ENCODE measurements at places on chromosomes 3 and 15.

GRCh38 chr3:184133840-184134745, 1.1 kb upstream of the EIF2B5 start:
- DNase-seq: peak; percentile 70

DNA sequence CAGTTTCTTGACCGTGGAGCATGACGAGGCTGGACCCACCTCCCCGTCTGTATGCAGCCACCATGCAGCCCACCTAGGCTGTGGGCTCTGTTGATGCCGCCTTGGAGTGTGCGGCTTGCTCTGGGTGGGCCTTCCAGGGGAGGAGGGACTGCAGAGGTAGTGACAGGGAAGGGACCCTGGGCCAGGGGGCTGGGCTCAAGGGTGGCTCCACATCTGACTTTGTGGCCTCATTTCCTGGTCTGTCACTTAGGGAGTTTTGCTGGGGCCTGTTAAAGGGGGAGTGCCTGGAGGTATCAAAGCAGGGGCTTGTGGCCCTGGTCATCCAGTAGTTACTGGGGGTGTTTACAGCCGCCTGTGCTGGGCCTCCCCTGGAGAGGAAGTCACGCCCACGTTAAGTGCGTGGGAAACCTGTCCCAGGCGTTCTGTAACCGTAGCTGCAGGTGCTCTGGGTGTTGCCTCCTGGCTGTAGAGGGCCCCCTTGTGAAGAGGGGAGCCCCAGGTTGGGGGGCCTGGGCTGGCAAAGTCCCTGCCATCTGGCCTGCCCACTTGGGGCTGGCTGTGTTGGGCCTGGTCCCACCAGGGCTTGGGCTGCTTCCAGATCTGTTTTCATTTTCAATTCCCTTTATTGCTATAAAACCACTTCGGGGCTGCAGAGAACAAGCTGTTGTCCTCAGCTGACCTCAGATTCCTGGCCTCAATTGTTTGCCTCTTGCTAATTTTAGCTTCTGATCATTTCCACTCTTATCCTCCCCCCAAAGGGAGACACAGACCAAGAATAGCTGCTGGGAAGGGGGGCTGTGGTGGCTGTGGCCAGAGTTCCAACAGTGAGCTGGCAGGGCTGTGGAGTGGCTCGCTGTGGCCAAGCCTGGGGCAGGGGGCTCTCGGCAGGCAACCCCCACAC, 26.5 kb downstream of the KLF13 start:
- DNase-seq: peak; percentile 82

DNA sequence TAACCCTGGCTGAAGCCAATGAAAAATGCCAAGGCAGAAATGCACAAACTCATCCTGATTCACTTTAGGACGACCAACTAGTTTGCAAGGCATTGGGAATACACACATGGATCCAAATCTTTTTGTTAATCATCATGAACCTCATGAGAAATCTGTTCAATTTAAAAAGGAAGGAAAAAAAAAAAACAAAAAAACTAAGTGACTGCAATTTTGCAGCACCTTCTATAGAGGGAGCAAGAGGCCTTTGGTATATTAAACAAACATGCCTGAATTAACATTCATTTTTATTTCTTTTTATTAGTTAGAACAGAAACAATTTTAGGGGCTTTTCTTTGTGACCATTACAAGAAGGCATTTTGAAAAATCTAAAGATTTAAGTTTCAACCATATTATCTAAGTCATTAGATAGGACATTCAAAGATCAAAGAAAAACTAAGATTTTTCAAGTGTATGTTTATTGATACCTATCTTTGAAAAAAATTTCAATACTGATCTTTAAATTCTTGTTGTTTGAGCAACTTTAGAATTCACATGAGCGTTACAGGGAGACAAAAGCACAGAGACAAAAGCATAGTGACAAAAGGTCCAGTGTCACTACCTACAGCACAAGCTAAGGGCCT, 182.4 kb downstream of the CBLB start:
- DNase-seq: peak; percentile 5

DNA sequence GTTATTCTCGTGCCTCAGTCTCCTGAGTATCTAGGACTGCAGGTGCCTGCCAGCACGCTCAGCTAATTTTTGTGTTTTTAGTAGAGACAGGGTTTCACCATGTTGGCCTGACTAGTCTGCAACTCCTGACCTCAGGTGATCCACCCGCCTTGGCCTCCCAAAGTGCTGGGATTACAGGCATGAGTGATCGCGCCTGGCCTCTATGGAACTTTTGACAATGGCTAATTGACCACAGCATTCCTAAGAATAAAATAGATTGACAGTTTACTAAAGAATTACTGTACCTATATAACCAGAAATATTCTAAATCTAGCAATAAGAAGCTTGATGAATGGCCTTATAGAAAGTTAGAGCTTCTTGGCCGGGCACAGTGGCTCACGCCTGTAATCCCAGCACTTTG, 51.0 kb upstream of the TRIM42 start:
- no peak for DNase-seq

- DNase-seq: no peak
Measured at GRCh38 chr15:68990231-68990991, 24.1 kb upstream of the NOX5 start.

GRCh38 chr15:78638658-78639314, 2.2 kb downstream of the CHRNB4 start:
- peak; percentile 1 for DNase-seq

DNA sequence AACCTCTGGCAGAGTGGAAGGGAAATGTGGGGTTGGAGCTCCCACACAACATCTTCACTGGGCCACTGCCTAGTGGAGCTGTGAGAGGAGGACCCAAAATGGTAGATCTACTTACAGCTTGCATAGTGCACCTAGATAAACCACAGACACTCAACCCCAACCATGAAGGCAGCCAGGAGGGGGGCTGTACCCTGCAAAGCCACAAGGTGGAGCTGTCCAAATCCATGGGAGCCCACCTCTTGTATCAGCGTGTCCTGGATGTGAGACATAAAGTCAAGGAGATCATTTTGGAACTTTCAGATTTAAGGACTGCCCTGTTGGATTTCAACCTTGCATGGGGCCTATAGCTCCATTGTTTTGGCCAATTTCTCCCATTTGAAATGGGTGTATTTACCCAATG, 20.9 kb downstream of the TP63 start:
- DNase-seq: no peak

GRCh38 chr3:61618231-61618630, 56.9 kb downstream of the PTPRG start:
- DNase-seq: no peak

DNA sequence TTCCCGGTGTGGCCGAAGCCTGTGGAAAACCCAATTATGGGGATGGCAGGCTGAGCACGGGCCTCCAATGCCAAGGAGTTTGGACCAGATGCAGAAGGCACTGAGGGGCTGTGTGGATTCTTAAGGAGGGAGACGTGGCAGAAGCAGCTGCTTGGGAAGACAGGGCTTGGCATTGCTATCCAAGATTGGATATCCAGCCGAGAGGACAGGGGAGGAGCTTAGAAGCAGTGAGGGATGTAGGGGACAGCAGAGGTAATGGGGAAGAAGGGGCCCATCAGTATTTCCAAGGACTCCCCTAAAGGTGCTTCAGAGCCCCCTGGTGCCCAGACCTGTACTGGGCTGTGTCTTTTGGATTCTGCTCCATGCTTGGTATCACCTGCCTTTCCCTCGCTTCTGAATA, 112.8 kb upstream of the TLE3 start:
- DNase-seq: no peak

GRCh38 chr3:58388550-58389091, 45.0 kb downstream of the PDHB start:
- no peak for DNase-seq

- no peak for DNase-seq
Measured at GRCh38 chr3:15500107-15500724, 21.3 kb downstream of the COLQ start.

DNA sequence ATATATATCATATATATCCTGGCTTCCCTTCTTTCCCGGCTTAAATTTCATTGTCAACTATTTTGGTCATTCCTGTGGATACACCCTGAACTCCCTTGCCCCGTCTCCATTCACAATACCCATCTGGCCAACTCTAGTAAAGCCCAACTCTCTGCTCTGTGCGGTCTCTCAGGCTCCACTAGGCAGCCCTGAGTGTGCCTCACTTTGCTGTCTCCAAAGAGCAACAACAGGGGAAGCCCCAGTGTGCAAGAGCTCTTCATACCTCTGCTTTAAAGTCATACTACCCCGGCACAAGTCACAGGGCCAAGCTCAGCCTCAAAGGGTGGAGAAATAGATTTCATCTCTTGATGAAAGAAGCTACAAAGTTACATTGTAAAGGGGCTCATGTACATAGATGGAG, 18.9 kb upstream of the FEM1B start:
- DNase-seq: no peak

- no peak for DNase-seq
Measured at GRCh38 chr3:197353867-197354567, 55.6 kb upstream of the DLG1 start.

DNA sequence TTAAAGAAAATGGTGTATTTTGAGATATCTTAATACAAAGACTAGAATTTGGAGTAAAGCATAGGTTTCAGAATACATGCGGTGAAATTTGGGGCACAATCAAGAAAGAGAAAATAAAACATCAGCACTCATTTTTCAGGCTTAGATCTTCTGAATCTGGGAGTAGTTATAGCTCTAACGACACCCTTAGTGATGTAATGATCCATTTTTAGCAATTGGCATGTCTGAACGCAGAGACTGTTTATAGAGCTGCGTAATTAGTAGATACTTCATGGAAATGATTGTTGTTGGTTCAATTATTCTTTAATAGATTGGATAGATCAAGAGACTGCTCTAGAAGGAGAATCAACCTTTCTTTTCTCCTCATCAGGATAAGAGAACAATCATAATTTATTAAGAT, 47.5 kb upstream of the SNRK start:
- DNase-seq: no peak

GRCh38 chr3:142459929-142460328, 12.1 kb upstream of the XRN1 start:
- DNase-seq: no peak

DNA sequence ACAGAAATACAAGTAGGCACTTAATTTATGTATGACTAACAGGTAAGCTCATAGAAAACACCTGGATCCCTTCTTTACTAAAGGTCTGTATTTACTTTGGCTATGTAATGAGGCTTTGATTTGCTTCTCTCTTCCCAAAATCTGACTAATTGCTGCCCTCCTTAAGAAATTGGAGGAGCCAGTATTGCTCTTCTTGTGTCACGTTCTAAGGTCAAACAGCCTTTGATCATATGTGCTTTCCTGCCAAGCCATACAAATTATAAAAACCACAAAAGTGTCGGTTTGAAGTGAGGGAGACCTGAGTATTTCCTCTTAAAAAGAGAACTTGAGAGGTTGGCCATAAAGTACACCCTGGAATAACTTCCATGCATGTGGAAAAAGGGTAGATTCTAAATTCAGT, 112.1 kb upstream of the MB21D2 start:
- no peak for DNase-seq

GRCh38 chr15:100788418-100789105, 91.1 kb upstream of the ALDH1A3 start:
- no peak for DNase-seq

DNA sequence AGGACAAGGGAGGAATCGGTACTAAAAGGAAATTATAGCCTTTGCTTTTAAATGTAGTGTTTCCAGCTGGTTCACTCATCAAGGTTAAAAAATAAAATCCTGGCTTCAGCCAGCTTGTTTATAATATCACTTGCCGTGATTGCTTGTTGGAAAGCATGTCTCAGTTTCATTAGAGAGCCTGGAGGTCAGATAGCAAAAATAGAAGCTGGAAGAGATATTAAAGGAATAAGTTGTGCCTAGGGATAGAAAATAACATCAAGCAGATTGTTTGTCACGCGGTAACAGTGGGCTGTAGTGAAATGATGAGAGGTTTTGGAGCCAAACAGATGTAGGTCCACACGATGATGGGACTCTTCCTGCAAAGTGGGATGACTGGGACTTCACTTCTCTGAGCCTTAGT, 17.7 kb upstream of the SLMAP start:
- DNase-seq: no peak

GRCh38 chr3:146133441-146133840, 27.5 kb downstream of the PLOD2 start:
- no peak for DNase-seq

- DNase-seq: no peak
Measured at GRCh38 chr15:40680151-40680550, 14.8 kb upstream of the RAD51 start.

DNA sequence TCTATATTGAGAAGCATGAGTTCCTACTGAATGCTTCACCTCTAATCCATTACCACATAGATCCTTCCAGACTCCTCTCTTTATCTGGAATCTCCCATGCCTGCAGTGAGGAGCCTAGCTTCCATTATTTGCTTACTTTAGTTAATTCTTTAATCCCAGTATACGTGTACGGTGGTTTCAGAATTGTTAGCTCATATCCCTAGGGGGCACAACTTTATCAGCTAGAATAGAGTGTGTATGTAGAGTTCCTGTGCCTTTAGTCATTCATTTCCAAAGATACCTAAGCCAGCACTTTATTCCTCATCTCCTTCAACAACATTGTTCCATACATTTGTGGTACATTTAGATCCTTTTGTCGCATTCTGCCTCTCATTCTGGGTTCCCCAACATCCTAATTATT, 226.0 kb downstream of the TJP1 start:
- no peak for DNase-seq

DNA sequence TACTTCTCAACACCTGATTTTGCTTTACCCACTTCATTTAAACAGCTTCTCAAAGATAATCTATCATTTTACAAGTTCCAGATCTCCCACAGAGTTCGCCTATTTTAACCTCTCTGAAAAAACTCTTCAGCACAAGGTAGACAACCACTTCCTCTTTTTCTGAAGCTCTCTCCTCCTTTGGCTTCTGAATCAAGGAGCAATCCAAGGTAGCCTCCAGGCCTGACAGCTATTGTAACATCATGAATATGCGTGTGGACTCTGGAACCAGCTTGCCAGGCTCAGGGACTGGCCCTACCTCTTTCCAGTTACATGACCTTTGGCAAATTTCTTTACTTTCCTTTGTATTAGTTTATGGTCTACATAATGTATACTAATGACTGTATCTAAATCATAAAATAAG, 405.9 kb upstream of the ZNF385D start:
- no peak for DNase-seq

DNA sequence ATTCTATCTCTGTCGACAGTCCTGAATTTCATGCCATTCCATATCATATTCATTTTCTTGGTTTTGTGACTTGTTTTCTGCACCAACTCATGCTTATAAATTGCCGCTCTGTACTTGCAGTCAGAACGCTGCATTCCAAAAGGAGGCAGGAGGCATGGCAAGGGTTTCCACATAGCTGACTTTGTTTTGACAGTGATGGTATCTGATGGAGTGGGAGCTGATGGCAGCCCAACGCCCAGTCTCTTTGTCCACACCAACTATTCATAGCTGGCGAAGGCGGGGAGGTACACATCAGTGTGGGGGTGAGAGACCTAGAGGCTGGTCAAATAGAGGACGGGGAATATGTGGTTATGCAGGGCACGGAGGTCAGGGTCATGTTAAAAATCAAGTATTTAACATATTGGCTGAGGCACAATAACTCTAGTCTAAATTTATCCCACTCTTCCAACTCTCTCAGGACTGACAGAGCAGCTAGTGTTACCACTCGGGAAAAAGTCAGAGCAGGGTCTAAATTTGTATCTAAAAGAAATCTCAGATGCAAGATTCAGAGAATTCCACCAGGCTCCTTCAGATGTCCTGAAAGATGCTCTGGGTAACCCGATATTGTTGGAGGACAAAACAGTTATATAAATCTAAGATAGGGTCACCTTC, 67.8 kb upstream of the ATP13A3 start:
- DNase-seq: no peak

- DNase-seq: no peak
Measured at GRCh38 chr3:142929890-142930289, 33.6 kb downstream of the PAQR9 start.

- no peak for DNase-seq
Measured at GRCh38 chr15:96333131-96334016, 2.9 kb downstream of the NR2F2 start.

Data from C1 segment of cervical spinal cord (tissue), 14 donors.